ENCODE measurements at places on chromosomes 2 and 18.

- peak; percentile 67 for DNase-seq
Observed at GRCh38 chr2:235940330-235940729, 227.9 kb downstream of the GBX2 start.

- DNase-seq, result no peak
Observed at GRCh38 chr2:167986223-167986622, 261.2 kb downstream of the STK39 start.

GRCh38 chr2:138827426-138828054 lies 47.4 kb upstream of the NXPH2 start:
- DNase-seq, result peak; percentile 62

GRCh38 chr2:197258580-197258979 lies 52.0 kb downstream of the ANKRD44 start:
- peak; percentile 55 for DNase-seq

DNA sequence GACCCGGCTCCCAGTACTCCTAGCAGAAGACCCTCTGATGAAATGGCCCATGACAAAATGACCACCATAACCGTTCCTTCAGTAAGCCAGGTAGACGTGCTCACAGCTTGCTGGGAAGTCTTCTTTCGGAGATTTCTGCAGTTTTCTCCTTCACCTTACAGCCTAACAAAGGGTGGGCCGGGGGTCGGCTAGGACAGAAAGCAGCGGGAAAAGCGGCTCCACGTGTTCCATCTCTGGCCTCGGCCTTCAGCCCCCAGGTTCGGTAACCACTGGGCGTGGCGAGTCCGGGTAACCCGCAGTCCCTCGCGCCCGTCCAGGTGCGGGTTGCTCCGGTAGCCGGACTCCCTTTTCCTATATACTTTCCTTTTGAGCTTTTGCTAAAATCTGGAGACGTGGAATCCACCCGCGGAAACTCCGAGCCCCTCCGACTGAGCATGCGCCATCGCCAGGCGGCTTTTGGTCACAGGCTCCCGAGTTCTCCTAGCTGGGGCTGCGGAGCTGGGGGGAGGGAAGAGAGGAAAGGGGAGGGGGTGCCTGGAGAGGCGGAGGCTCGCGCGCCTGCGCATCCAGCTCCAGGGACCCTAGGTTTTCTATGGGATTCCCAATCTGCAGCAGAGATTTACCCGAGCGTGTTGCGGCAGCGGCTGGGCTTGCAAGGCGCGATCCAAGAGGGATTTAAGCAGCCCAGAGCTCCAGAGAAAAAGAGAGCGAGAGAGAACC lies at the start of gene VSNL1:
TSS of gene VSNL1 (plus strand) at position 604 of the 720 bp plus-strand sequence. CDS start 51,379 bp downstream, outside the sequence.
- peak; percentile 93 for DNase-seq

- DNase-seq, result no peak
Observed at GRCh38 chr2:26126074-26126473, 46.8 kb upstream of the GAREM2 start.

GRCh38 chr2:3608373-3609278 lies 13.7 kb downstream of the COLEC11 start:
- no peak for DNase-seq

GRCh38 chr18:42508683-42509296 lies 553.8 kb downstream of the PIK3C3 start:
- DNase-seq, result no peak

- no peak for DNase-seq
Observed at GRCh38 chr2:119435081-119435952, 3.7 kb downstream of the TMEM37 start.

DNA sequence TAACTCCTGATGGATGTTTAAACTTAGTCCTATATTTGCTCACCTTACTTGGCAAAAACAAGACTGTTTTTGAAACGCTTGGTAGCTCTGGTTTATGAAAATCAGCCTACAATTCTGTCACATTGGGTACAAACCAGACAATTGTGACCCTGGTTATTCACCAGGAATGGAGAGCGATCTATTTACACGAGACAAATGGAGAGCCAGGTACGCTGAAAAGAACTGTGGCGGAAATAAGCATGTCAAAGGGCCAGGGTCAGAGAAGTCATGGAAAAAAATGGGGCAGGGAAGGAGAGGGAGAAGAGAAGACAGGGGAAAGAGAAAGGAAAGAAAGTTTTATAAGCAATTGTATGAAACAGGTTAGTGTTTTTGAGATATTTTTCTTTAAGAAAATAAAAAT lies 119.5 kb upstream of the ZFP36L2 start:
- no peak for DNase-seq

All from fibroblast of skin of right quadriceps (primary cell).